ENCODE measurements at places on chromosomes 2 and 18.

- DNase-seq: no peak
Measured at GRCh38 chr18:31716362-31716761, 32.0 kb upstream of the B4GALT6 start.

- DNase-seq: no peak
Measured at GRCh38 chr2:204353823-204354222, 191.5 kb upstream of the PARD3B start.

DNA sequence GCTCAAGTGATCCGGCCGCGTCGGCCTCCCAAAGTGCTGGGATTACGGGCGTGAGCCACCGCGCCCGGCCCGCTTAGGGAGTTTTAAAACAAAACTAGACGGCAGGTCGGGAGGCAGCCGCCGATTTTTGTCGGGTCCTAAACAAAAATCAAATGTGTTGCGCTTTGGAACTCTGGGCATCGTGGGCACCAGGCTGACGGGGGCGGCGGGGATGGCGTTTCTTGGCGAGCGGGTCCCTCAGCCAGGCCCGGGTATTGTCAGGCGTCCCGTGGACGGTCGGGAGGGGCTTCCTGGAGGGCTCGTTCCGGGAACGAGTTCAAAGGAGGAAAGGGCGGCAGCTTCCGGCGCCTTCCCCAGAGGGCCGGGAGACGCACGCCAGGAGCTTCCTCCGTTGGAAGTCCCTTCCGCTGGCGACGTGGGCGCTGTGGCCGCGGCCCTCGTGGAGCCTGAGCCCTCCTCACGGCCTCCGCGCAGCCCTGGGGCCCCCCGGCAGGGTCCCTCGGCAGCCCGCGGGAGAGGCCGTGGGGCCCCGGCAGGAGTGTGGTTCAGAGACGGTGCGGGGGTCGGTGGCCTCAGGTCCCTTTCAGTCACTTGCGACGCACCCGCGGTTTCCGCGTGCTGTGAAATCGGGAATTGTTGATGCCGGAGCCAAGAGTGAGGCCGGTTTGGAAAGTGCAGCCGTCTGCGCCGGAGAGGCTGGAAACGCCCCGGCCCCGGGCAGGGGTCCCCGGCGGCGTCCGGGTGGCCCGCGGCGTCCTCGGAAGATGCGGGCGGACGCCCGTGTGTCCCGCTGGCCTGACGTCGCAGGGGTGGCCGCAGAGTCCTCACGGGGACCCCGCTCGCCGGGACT is 59.3 kb downstream of the EMILIN2 start:
- peak; percentile 91 for DNase-seq

DNA sequence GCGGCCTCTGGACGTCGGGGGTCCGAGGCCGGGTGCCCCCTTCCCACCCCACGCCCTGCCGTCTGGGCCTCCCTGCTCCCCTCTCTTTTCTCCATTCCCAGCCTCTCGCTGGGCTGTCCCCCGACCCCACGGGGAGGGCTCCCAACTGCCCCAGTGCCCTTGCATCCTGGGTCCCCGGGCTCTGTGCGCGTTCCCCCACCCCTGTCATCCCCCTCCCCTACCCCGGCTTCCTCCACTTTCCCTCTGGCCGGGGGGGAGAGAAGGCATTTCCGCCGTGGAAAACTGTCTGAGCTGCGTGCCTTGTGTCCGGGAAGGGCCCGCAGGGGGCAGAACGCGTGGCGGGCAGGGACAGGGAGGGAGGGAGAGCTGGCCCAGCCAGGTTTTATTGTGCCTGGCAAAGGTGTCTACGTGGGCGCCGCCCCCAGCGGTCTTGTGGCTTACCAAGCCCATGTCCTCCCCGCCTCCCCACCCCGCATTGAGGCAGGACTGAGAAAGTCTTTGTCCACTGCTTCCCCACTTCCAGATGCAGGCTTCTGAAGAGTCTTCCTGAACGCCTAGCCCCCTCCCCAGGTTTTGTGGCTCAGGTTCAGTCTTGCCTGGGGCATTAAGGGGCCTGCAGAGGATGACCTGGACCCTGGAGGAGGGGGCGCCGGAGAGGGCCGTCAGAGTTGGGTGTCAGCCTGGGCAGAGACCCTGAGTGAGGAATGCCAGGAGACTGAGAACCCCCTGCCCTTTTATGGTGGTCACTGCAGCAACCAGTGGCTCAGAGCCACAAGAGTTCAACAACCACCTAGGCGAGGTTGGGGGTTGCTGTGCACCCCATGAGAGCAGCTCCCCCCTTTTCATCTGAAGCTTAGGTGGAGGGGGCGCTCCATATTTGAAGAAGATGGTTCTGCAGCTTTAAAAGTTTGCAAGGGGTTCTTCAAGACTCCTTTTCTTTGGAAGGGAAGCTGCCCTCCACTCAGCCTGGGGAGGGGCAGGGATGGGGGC is 1.3 kb downstream of the ITM2C start:
- peak; percentile 57 for DNase-seq

GRCh38 chr18:55838319-55838718 is 250.3 kb upstream of the TCF4 start:
- DNase-seq: no peak

- no peak for DNase-seq
Measured at GRCh38 chr2:72834596-72834995, 8.8 kb upstream of the EXOC6B start.

- DNase-seq: no peak
Measured at GRCh38 chr2:228507231-228507824, 325.8 kb upstream of the SPHKAP start.

GRCh38 chr2:235495373-235496238 is 1.8 kb downstream of the AGAP1 start:
- DNase-seq: no peak

- DNase-seq: no peak
Measured at GRCh38 chr18:69250305-69251151, 150.2 kb upstream of the DOK6 start.

DNA sequence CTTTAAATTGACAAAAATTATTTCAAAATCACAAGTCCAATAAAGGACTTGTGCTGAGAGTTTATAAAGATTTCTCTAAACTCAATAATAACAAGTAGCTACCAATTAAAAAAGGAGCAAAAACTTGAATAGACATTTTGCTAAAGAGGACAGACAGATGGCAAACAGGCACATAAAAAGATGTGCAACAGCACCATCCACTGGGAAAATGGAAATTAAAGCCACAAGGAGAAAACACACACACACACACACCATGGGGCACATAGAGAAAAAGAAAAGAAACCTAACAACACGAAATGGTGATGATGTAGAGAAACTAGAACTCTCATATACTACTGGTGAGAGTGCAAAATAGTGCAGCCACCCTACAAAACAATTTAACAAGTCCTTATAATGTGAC is 12.6 kb upstream of the SLC9A4 start:
- DNase-seq: no peak

GRCh38 chr2:27123302-27124150 is at the start of gene ABHD1:
TSS of gene ABHD1 (plus strand) at chr2:27123815. CDS start at chr2:27123949, 134 bp downstream.
- peak; percentile 77 for DNase-seq

DNA sequence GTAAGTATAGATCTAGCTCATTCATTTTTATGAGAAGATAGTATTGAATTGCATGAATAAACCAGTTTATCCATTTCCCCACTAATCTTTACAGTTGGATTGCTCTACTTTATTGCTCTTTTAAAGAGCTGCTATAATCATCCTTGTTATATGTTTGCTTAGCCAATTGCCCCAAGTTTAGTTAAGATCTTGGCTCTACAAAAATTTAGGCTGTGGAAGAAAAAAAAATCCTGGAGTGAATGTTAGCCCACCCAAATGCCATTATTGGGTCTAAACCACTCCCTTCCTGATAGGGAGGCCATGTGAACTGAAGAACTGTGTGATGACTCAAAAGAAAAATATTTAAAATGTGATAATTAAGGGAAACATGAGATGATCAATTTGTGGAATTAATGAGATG is 2.9 kb downstream of the ALS2 start:
- DNase-seq: no peak

GRCh38 chr2:184814421-184814820 is 216.1 kb downstream of the ZNF804A start:
- no peak for DNase-seq

- no peak for DNase-seq
Measured at GRCh38 chr18:78421392-78421791, 558.2 kb upstream of the SALL3 start.

DNA sequence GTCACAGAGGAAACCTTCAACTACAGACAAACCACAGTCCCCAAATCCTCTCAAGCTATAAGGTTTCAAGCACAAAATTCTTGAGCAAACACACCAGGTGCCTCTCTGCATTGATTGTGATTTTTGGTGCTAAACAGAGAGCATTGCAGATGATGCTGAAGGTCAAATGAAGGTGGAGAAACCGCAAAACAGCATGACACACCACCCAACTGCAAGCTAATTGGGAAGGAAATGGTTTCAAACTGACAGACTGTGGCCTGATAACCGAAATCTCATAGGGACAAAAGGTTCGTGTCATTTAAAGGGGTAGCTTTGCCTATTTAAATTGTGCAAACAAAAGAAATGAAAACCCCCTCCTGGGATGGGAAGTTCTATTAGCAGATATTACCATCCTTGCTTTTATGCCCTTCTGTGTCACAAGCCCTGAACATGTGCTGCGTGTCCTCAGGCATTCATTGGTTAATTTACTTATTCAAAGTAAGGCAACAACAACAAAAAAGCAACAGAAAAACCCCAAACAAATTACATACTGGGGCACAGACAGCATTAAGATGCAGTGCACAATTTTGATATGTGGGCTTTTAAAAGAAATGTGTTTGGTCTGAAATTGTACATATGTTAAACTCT is 154.9 kb downstream of the AQP4 start:
- DNase-seq: no peak

- DNase-seq: no peak
Measured at GRCh38 chr18:63267975-63268721, 51.4 kb downstream of the BCL2 start.

GRCh38 chr2:169709331-169709730 is 15.1 kb downstream of the PHOSPHO2 start:
- DNase-seq: no peak

GRCh38 chr2:31334311-31335026 is 80.1 kb downstream of the XDH start:
- DNase-seq: no peak

DNA sequence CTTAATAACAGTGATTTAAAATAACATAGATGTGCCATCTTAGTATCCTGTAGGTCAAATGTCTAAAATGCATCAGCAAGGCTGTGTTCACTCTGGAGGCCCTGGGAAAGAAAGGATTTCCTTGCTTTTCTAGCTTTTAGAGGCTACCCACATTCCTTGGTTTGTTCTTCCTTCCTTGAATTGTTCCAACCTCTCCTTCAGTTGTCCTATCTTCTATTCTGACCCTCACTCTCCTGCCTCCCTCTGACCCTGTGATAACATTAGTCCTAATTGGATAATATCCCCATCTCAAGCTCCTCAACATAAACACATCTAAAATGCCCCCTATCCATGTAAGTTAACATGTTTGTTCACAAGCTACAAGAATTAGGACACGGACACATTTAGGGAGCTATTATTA is 733.5 kb downstream of the SOCS6 start:
- no peak for DNase-seq

DNA sequence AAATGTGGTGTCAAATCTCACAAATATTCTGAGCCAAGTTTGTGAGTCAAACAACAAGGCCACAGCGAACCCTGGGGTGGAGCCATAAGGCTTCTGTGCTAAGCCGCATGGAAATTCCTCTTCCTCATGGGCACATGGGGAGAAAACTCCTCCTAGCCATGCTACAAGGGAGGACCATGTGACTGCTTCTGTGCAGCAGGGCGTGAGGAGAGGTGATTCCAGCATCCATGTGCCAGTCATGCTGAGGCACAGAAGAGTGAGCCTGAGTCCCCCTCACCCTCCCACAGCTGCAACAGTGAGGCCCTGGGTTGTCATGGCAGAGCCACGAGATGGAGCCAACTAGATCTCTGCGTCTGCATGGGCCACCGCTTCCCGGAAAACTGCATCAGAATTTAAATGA is 488.8 kb upstream of the RAB6C start:
- DNase-seq: no peak

GRCh38 chr2:123419976-123420375 is 605.1 kb upstream of the CNTNAP5 start:
- DNase-seq: no peak

Measured in HuH-7 (cell line).